NCI-H748 treated with DMSO at 0.1 percent for 48 hours (cell line): ENCODE measurements at places on chromosomes 7 and 10.

GRCh38 chr7:99623091-99623693 is 6.4 kb downstream of the ZSCAN25 start:
- DNase-seq, result no peak

DNA sequence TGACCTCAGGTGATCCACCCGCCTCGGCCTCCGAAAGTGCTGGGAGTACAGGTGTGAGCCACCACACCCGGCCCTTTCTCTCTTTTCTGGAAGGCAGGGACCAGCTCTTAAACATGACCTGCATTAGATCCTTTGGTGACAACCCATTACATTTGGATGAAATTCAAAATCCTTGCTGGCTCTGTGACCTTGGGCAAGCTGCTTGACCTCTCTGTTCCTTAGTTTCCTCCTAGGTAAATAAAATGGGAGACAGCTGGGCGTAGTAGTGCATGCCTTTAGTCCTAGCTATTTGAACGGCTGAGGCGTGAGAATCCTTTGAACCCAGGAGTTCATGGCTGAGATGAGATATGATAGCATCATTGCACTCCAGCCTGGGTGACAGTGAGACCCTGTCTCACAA is 23.7 kb downstream of the LDB1 start:
- DNase-seq, result no peak

- no peak for DNase-seq
Measured at GRCh38 chr10:17238445-17239291, 10.6 kb downstream of the VIM start.

- DNase-seq, result no peak
Measured at GRCh38 chr7:124662937-124663336, 102.7 kb downstream of the GPR37 start.

GRCh38 chr10:59098831-59099452 is 77.5 kb upstream of the PHYHIPL start:
- no peak for DNase-seq

DNA sequence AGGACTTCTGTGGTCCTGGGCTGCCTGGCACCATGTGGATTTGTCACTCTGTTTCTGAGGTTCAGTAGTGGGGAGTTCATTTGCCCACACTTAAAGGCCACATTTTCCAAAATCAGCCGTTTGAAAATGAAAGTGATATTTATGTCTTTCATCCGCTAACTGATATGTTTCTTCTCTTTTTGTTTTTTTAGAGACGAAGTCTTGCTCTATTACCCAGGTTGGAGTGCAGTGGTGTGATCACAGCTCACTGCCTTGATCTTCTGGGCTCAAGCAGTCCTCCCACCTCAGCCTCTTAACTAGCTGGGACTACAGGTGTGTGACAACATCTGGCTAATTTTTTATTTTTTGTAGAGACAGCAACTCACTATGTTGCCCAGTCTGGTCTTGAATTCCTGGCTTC is 58.6 kb downstream of the EBLN1 start:
- no peak for DNase-seq

DNA sequence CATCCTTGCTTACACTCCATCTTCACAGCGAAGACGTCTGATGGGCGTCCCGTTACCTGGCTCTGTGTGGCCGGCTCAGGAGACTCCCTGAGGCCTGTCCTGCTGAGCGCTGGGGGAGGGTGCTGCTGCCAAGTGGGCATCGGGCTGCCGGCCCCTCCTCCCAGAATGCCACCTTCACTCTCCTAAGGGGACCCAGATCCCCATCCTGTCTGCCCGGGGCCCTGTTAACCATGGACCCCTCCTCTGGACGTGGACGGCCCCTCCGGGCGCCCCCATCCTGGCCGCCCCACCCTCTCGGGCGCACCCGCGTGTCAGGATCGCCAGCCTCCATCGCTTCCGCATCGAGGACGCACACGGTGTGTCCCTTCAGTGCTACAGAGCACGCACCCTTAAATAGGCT is 7.3 kb upstream of the FOXL3 start:
- DNase-seq, result no peak

- no peak for DNase-seq
Measured at GRCh38 chr10:86287966-86288579, 78.5 kb downstream of the GRID1 start.

GRCh38 chr10:118407026-118407425 is 64.9 kb upstream of the FAM204A start:
- no peak for DNase-seq

GRCh38 chr7:7959979-7960670 is 8.5 kb upstream of the GLCCI1 start:
- DNase-seq, result no peak

DNA sequence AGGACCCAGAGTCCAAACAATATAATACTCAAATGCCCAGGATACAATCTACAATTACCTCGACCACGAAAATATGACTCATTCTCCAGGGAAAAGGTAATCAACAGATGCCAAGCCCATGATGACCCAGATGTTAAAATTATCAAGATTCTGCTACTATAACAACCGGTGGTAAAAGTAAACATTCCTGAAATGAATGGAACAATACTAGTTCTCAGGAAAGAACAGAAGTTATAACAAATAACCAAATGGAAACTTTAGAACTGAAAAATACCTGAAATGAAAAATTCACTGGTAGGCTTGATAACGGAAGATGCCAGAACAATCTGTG is 34.1 kb upstream of the GUSB start:
- no peak for DNase-seq

DNA sequence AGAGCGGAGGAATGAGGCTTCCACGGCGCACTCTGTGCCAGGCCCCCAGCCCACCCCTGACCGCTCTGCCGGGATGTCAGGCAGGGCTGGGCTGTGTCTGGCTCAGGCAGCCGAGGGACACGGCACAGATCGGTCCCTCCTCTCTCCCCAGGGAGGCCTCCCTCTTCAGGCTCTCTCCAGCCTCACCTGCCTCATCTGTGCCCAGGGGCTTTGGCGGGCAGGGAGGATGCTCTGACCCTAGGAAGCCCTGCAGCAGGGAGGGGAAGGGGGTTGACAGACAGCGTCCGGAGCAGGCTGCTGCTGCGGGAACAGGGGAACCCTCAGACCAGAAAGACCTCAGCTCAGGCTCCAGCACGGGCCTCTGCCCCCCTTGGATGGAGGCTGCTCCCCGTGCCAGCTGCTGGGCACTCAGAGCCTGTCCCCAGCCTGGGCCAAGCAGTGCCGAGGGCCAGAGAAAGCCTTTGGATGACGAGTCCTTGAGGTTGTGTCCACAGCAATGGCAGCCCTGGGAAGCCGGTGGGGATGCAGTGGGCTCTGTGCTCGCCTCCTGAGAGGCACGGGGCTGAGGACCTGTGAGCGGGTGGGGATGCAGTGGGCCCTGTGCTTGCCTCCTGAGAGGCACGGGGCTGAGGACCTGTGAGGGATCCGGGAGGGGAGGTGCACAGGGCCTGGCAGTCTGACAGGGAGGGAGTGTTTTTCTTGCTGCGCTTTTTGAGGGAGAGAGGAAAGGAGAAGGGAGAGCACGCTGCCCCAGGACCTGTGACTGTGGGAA is 66.9 kb downstream of the FOXL3 start:
- DNase-seq, result no peak

DNA sequence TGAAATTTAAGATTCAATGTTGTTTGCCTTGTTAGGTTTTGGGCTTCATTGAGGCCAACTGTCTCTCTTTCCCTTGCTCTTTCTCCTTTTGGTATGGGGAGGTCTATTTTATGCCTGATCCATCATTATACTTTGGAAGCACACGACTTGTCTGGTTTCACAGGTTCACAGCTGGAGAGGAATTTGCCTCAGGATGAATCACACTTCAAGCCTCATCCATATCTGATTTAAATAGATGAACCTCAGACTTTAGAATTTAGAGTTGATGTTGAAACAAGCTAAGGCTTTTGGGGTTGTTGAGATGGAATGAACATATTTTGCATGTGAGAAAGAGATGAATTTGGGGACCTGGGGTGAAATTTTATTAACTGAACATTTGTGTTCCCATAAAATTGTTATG is 150.5 kb upstream of the IGFBP3 start:
- no peak for DNase-seq

DNA sequence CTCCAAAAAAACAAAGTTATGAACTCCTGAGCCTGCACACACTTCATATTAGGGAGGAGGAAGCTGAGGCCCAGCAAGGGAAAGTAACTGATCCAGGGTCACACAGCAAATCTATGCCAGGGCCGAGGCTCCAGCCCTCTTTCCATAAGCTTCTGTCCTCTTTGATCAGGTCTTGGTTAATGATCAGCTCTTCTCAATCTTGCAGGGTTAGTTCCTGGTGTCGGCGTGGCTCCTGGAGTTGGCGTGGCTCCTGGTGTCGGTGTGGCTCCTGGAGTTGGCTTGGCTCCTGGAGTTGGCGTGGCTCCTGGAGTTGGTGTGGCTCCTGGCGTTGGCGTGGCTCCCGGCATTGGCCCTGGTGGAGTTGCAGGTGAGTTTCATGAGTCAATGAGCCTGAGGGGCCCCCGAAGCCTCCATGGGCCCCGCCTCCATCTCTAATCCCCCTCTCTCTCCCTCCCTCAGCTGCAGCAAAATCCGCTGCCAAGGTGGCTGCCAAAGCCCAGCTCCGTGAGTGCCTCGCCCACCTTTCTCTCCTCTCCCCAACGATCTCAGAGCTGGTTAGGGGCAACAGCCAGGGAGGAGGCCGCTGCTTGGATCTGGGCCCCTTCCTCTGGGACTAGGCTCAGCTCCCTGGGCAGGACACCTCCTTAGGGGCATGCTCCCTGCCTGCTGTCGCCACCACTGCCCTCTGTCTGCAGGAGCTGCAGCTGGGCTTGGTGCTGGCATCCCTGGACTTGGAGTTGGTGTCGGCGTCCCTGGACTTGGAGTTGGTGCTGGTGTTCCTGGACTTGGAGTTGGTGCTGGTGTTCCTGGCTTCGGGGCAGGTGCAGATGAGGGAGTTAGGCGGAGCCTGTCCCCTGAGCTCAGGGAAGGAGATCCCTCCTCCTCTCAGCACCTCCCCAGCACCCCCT is 23.7 kb upstream of the LIMK1 start:
- DNase-seq, result no peak

DNA sequence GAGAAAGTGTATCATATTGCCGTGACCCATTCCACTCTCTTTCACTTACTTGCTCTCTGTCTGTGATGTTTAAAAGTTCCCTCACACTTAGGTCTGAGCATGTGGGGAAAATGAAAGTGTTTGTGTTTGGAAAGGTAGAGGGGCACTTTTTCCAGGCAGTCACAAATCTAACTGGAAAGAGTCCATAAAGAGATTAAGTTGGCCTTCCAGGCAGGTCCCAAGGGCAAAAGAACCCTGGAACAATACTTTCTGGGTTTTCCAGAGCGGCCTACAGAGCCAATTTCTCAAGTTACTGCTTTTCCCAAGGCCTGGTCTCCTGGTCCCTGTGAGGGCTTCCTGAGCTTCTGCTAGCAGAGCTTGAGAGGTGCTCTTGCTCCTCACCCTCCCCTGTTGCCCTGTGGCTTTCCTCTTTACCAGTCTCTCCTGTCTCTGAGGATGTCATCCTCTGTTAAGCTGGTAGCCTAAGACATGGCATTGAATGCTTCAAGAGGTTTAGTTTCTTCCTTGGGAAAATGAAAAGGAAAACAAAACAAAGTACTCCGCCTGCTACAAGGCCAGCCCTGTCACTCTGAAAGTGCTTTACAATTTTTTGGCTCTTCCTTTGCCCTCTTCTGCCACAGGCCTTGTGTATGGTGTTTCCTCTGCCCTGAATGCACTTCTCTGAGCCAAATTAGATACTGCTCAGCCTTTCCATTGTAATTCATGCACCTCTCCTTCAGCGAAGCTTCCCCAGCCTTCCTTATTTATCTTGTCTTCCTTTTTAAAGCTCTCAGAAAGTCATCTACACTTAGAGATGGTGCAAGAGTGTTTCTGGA is 20.1 kb downstream of the TES start:
- no peak for DNase-seq

- DNase-seq, result no peak
Measured at GRCh38 chr7:25469669-25470068, 241.4 kb upstream of the NPVF start.

DNA sequence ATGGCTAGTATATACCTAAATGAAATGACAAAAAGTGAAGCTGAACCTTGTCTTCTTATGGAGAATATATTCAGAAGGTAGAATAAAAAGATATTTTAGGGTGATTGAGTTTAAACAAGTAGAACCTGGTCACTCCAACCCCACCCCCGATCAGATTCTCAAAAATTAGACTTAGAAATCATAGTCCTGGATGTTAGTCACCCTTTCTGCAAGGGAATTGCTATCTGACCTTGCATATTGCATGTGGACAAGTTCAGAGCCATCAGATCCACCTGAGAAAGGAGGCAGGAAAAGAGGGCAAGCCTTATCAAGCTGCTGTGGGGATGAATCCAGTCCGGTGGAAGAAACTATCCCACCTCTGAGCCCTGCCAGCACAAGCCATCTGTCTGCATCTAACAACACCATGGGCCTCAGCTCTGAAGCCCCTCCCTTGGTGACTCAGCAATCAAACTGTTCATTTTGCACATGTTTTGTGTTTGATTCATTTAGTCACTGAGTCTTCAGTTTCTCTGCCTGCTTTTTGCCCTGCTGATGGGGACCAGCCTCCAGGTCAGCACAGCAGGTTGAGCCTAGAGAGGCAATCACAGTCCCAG is 727.3 kb downstream of the AUTS2 start:
- DNase-seq, result no peak

DNA sequence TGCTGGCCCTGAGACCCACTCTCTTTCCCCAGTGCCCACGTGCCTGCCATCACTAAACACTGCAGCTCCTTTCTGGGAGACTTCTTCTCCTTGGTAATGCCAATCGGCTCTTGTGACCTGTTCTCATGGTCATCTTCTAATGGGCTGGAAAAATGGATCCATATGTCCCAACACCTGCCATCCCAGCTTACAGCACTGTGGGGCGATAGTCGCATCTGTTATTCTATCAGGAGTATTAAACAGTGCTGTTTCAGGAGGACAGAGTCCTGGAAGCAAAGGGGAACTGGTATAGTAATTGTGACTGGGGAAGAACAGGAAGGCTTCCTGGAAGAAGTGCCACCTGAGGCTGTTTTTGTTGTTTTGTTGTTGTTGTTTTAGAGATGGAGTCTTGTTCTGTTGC is 411.2 kb downstream of the GLRX3 start:
- no peak for DNase-seq

- no peak for DNase-seq
Measured at GRCh38 chr7:32059289-32060011, 10.8 kb downstream of the PDE1C start.

GRCh38 chr7:80636709-80637108 is 1.7 kb upstream of the CD36 start:
- no peak for DNase-seq

- no peak for DNase-seq
Measured at GRCh38 chr7:73395538-73396503, 37.8 kb upstream of the FZD9 start.

DNA sequence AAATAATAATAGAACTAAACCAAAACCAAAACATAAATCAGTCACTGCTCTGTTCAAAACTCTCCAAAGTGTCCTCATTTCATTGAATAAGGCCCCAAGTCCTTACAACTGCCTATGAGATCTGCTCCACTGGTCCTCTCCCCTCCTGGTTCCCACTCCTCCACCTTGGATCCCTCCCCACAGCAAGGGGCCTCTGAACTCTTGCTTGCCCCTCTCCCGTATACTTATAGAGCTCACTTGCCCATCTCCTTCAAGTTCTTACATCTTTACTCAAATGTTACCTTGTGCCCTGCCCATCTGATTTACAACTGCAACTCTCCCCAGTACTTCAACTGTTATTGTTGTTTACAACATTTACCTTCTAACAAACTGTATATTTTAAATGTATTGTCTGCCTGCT is 819 bp downstream of the POLD2 start:
- no peak for DNase-seq

- no peak for DNase-seq
Measured at GRCh38 chr10:10871352-10871751, 146.3 kb upstream of the CELF2 start.
